Psoas muscle (tissue), 8 donors: ENCODE measurements at places on chromosomes 16 and 17. TPM values are rescaled to one million over a fixed set of nuclear protein-coding genes. Genes with fewer than 3 reads are reported as not detected.

Gene GNGT2
- total RNA-seq = 0.39 TPM

Gene PRSS22
- not detected for total RNA-seq

Gene TAT
- total RNA-seq = 0.17 TPM

Gene ZFP3
- 8.3 TPM for total RNA-seq

Gene MT4
- not detected for total RNA-seq

Gene NTN3
- 0.13 TPM for total RNA-seq

Gene TBC1D3E
- not detected for total RNA-seq

Gene PROCA1
- 0.28 TPM for total RNA-seq

Gene SLC13A2
- total RNA-seq = not detected

- no peaks in the 10 kb centered on the region for H3K36me3 ChIP-seq
- DNase-seq = no peak
- peaks cover under 1% of the 10 kb centered on the region for H3K27me3 ChIP-seq
- no peak overlapping the region for H3K4me3 ChIP-seq
- no peak overlapping the region for H3K27ac ChIP-seq
These were observed 98.9 kb upstream of the NLRP1 start for GRCh38 chr17:5683241-5683640.

- H3K4me3 ChIP-seq = peak overlapping the region; percentile 65
- peak overlapping the region; percentile 39 for H3K27ac ChIP-seq
- peaks cover 11% of the 10 kb centered on the region for H3K4me1 ChIP-seq
- H3K36me3 ChIP-seq = no peaks in the 10 kb centered on the region
- peak; percentile 41 for DNase-seq
These were observed 3.1 kb upstream of the ZNF764 start for GRCh38 chr16:30561089-30561816.

DNA sequence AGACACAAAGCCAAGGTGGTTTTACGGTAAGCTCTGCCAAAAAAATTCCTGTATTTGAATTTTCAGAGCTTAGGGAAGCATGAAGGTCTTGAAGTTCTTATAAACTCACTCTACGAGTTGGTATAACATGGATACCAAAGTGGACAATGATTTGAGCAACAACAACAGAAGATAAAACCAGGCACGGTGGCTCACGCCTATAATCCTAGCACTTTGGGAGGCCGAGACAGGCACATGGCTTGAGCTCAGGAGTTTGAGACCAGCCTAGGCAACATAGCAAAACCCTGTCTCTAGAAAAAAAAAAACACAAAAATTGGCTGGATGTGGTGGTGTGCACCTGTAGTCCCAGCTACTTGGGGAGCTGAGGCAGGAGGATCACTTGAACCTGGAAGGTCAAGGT is 12.9 kb upstream of the TOB1 start:
- DNase-seq = no peak
- no peak overlapping the region for H3K4me3 ChIP-seq
- no peaks in the 10 kb centered on the region for H3K27me3 ChIP-seq
- no peak overlapping the region for H3K27ac ChIP-seq
- no peaks in the 10 kb centered on the region for H3K4me1 ChIP-seq
- H3K36me3 ChIP-seq = no peaks in the 10 kb centered on the region

- H3K27ac ChIP-seq = no peak overlapping the region
- no peak for DNase-seq
- H3K36me3 ChIP-seq = no peaks in the 10 kb centered on the region
- no peaks in the 10 kb centered on the region for H3K27me3 ChIP-seq
- H3K4me1 ChIP-seq = no peaks in the 10 kb centered on the region
- H3K4me3 ChIP-seq = no peak overlapping the region
These were observed 82.1 kb upstream of the GNAO1 start for GRCh38 chr16:56109205-56109604.

- DNase-seq = no peak
- no peaks in the 10 kb centered on the region for H3K27me3 ChIP-seq
- H3K4me1 ChIP-seq = peaks cover 40% of the 10 kb centered on the region
- no peak overlapping the region for H3K4me3 ChIP-seq
- peaks cover 37% of the 10 kb centered on the region for H3K36me3 ChIP-seq
- H3K27ac ChIP-seq = no peak overlapping the region
These were observed 2.5 kb downstream of the RANBP10 start for GRCh38 chr16:67803894-67804293.

DNA sequence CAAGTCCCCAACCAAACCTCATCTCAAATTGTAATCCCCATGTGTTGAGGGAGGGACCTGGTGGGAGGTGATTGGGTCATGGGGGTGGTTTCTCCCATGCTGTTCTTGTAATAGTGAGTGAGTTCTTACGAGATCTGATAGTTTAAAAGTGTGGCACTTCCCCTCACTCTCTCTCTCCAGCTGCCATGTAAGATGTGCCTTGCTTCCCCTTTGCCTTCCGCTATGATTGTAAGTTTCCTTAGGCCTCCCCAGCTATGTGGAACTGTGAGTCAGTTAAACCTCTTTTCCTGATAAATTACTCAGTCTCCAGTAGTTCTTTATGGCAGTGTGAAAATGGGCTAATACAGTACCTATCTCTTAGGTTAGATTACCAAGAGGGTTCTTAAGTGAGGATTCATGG is 5.8 kb downstream of the PMFBP1 start:
- H3K4me3 ChIP-seq = no peak overlapping the region
- H3K27me3 ChIP-seq = no peaks in the 10 kb centered on the region
- H3K4me1 ChIP-seq = no peaks in the 10 kb centered on the region

- no peak overlapping the region for H3K4me3 ChIP-seq
- H3K27ac ChIP-seq = peak overlapping the region; percentile 61
- no peak for DNase-seq
- no peaks in the 10 kb centered on the region for H3K27me3 ChIP-seq
- peaks cover 52% of the 10 kb centered on the region for H3K4me1 ChIP-seq
These were observed 10.2 kb upstream of the NFATC3 start for GRCh38 chr16:68074850-68075555.

GRCh38 chr16:24737916-24738594 is 8.6 kb downstream of the TNRC6A start:
- H3K27me3 ChIP-seq = no peaks in the 10 kb centered on the region
- H3K27ac ChIP-seq = peak overlapping the region; percentile 62
- peaks cover 85% of the 10 kb centered on the region for H3K4me1 ChIP-seq

DNA sequence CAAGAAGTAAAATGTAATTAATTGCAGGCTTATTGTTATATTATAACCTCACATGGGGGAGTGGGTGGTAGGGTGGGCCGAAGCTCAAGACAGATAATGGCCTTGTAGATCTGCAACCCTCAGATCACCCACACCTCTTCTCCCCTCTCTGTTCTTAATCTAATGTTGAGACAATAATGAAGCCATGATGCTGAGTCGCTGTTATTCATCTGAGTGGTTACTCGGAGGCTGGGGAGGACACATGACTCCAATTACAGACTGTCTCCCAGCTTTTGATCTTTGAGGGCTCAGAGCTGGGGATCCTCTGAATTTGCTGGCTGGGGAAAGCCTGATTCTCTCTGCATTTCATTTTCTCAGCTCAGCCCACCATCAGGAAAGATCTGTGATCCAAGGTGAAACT is 275.3 kb downstream of the SHISA9 start:
- no peaks in the 10 kb centered on the region for H3K27me3 ChIP-seq
- no peaks in the 10 kb centered on the region for H3K4me1 ChIP-seq
- H3K4me3 ChIP-seq = no peak overlapping the region
- H3K36me3 ChIP-seq = no peaks in the 10 kb centered on the region
- no peak for DNase-seq

DNA sequence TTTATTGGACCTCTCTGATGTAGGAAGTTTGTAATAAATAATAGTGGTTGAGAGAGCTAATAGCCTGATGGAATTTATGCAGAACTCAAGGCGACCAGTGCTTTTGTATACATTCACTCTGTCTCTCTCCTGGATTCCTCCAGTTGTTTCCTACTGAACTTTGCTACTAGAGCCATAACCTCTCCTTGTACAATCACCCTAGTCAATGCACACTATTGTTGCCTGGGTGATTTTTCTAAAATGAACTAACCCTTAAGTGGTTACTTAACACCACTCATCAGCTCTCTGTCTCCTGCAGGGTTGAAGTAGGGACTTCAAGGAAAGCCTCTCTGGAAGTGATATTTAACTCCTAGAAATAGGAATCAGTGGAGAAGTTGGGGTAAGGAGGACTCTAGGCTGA is 9.7 kb downstream of the PHKB start:
- H3K4me1 ChIP-seq = peaks cover 33% of the 10 kb centered on the region
- no peak overlapping the region for H3K27ac ChIP-seq
- H3K4me3 ChIP-seq = no peak overlapping the region
- H3K36me3 ChIP-seq = no peaks in the 10 kb centered on the region

GRCh38 chr16:47037396-47037745 is 63.9 kb upstream of the DNAJA2 start:
- no peaks in the 10 kb centered on the region for H3K4me1 ChIP-seq
- no peaks in the 10 kb centered on the region for H3K27me3 ChIP-seq
- H3K36me3 ChIP-seq = no peaks in the 10 kb centered on the region
- no peak for DNase-seq
- no peak overlapping the region for H3K27ac ChIP-seq

DNA sequence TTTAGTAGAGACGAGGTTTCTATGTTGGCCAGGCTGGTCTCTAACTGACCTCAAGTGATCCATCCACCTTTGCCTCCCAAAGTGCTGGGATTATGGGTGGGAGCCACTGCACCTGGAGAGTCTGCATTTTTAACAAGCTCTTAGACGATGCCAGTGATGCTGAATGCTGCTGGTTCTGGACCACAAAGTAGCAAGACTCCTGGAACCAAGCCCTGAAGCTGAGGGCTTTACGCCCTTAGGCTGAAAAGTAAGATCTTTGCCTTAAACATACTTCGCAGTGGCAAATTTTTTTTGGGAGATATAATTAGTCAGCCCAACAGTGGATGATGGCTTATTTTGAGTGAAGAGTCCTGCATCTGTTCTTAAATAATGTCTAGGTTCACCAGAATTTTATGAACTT is 14.0 kb downstream of the METTL9 start:
- no peak for DNase-seq
- no peaks in the 10 kb centered on the region for H3K27me3 ChIP-seq
- no peak overlapping the region for H3K27ac ChIP-seq

- no peaks in the 10 kb centered on the region for H3K27me3 ChIP-seq
- peaks cover 61% of the 10 kb centered on the region for H3K4me1 ChIP-seq
- peak; percentile 48 for DNase-seq
- peak overlapping the region; percentile 97 for H3K4me3 ChIP-seq
These were observed 239.4 kb downstream of the MRTFB start for GRCh38 chr16:14310519-14310991.

DNA sequence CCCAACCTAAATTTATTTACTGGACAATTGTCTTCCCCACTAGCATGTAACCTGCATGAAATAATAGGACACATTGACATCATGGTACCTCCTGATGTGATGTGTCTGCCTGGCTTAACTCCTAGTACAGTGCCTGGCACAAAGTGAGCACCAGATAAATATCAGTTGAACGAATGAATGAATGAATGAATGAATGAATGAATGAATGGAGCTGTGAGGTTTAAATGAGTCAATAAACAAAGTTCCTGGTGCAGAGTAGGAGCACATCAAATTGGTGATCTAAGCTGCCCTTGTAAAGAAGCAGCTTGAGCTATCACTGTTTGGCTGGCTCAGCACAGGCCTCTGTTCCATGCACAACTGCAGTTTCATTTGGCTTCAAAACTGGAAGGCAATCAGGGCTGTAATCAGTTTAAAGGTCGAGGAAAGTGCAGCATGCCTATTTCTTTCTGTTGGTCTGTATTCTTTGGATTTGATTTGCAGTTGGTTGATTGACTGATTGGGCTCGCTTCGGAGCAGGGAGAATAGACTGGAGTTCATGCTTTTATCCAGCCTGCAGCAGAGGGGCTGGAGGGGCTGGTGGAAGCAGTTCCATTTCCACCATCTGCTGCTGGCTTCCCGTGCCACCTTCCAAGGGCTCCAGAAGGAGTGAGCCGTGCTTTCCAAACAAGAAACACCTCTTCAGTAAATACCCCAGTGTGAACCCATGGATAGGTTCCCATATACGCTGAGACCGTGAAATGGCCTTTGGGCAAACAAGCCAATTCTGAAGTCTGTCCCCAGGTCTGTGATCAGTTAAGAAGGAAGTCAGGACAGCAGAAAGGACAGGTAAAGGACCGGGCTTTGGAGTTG is 54.6 kb downstream of the GPRC5B start:
- H3K4me3 ChIP-seq = no peak overlapping the region
- peak overlapping the region; percentile 89 for H3K27ac ChIP-seq

DNA sequence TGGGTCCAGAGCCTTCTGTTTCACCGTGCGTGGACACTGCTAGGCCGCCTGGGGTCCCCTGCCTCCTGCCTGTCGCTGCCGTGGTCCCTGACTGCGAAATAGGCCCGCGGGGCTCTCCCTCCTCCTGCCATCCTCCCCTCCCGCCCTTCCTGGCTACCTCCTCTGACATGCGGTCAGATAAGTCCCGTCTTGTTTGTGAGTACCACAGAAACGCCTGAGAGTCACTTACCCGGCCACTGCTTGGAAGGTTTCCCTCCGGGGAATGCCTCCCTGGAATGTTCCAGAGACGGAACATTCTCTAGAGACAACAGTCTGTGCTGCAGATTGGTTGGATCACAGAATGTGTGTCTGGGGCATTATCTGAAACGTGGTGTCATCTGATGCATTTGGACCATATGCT is 22.7 kb downstream of the CIBAR2 start:
- H3K27me3 ChIP-seq = no peaks in the 10 kb centered on the region
- peaks cover 9% of the 10 kb centered on the region for H3K36me3 ChIP-seq
- H3K4me1 ChIP-seq = no peaks in the 10 kb centered on the region
- H3K27ac ChIP-seq = no peak overlapping the region

GRCh38 chr16:69916462-69916861 is 34.7 kb upstream of the CLEC18A start:
- H3K4me1 ChIP-seq = peaks cover 12% of the 10 kb centered on the region
- no peak overlapping the region for H3K4me3 ChIP-seq
- H3K27me3 ChIP-seq = no peaks in the 10 kb centered on the region
- no peak overlapping the region for H3K27ac ChIP-seq
- no peaks in the 10 kb centered on the region for H3K36me3 ChIP-seq

DNA sequence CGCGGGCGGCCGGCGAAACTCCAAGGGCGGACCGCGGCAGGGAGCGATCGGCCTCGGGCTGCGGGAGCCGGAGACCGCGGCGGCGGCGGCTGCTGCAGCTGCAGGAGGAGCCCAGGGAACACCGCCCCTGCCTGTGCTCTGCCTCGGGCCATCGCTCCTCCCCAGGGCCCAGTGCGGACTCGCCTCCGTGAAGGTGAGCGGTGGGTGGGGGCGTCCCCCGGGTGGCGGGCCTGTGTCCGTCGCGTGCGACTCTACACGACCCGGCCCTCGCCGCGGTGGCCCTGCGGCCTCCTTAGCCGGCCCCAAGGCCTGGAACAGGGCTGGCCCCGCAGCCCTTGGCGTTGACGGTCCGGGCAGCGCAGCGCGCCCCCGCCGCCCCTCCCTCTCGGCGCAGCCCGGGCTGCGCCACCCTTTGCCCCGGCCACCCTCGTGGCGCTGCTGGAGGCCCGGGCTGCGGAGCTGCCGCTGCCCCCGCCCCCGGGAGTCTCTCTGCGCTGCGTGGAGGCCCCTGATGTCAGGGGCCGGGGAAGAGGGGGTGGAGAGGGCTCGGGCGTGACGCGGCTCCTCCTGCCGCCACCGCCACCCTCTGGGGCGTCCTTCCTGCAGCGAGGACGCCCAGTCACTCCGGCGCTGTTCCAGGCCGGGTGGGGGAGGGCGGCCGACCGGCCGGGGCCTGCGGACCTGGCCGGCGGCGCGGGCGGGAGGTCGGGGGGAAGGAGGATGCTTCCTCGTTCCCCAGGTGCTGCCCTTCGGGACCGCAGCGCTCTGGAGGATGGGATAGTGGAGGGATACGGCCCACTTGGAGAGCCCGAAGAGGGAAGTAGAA is 485 bp downstream of the DYNLL2 start:
- H3K27me3 ChIP-seq = no peaks in the 10 kb centered on the region
- H3K36me3 ChIP-seq = no peaks in the 10 kb centered on the region
